ENCODE measurements at places on chromosomes 16 and 17. TPM values are rescaled to one million over a fixed set of nuclear protein-coding genes. Genes with fewer than 3 reads are reported as not detected.

Gene SIAH1
- 23.8 TPM for total RNA-seq

Gene FLYWCH1
- total RNA-seq: 29.4 TPM

Gene TK1
- 36.4 TPM for total RNA-seq

- DNase-seq: no peak
Measured at GRCh38 chr16:648071-648780, 939 bp upstream of the WDR90 start.

DNA sequence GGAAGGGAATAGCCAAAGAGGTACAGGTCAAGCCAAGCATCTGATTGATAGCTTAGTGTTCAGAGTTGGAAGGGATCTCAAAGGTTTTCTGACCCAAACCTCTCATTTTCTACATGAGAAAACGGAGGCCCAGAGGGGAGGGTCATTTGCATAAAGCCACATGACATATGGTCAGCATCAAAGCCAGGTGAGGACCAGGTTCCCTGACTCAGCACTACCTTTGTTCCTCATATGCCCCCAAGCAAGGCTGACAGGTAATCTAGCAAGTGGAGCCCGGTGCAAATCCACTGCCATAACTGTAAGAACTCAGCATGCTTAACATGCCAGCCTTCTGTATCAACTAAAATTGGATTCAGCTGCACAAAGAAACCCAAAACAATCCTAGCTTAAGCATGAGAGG, 28.2 kb upstream of the CCL1 start:
- no peak for DNase-seq

Gene CAMTA2
- 59.9 TPM for total RNA-seq

Gene CIITA
- total RNA-seq: not detected

GRCh38 chr16:66332634-66333610, 33.6 kb upstream of the CDH5 start:
- no peak for DNase-seq

- no peak for DNase-seq
Measured at GRCh38 chr17:38587947-38588787, 17.6 kb downstream of the SRCIN1 start.

- DNase-seq: no peak
Measured at GRCh38 chr17:68298601-68299000, 7.3 kb downstream of the ARSG start.

DNA sequence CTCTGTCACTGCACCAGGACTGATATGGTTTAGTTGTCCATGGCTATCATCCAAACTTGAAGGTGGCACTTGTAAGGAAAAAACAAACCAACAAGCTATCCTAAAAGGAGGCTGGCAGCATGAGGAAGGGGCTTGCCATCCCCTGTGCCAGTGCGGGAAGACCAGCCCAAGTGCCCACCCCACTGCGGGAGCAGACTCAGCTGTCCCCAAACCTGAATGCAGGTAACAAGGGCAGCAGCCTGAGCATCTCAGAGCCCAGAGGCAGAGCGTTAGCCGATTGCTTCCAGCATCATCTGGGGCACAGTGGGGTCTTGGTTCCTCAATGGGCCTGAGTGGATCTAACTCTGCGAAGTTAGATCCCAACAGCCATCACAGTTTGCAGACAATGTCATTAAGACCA, 29.2 kb upstream of the C16orf78 start:
- no peak for DNase-seq

GRCh38 chr17:50100480-50100883, 5.3 kb downstream of the PDK2 start:
- no peak for DNase-seq

GRCh38 chr17:39923836-39924690, 3.3 kb downstream of the ORMDL3 start:
- DNase-seq: no peak

All from NCI-H460 (cell line).